ENCODE measurements at places on chromosomes 1 and 21.

DNA sequence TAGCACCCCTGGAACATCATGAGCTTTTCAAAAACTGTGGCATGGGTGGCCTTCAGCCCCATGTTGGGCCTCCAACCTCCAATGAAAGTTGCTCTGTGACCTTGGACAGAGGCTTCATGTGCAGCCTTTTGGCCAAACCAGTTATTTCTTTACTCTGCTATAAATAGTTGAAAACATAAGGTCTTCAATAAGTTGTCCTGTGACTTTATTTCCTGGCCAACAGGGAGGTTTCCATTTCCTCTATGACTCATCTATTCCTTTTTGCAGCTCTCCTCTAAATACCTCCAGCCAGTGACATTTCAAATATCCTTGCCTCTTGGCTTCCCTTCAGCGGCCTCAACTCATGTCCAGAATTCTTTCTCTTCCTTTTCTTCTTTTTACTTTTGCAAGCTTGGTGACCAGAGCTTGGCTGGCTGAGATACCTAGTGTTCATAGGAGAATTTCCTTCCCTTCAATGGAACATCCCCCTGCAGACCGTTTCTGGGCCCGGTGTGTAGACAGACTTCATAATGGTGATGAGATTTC, 22.7 kb upstream of the TRIM67 start:
- no peak for DNase-seq

DNA sequence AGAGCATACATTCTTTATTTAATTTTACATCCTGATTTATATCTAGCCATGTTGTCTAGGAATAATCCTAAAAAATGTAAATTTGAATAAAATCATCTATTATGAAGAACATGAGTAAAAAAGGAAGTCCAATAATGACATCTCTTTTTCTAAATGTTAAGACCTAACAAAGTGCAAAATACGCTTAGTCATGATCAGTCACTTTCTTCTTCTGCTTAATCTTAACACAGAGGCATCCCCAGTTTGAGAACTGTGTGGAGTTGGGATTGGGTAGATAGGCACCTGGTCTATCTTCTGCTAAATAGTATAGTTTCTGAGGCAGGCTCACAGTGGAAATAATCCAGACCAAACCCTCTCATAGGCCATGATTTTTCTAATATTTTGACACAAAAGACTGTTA, 311.7 kb upstream of the LRRC7 start:
- no peak for DNase-seq

DNA sequence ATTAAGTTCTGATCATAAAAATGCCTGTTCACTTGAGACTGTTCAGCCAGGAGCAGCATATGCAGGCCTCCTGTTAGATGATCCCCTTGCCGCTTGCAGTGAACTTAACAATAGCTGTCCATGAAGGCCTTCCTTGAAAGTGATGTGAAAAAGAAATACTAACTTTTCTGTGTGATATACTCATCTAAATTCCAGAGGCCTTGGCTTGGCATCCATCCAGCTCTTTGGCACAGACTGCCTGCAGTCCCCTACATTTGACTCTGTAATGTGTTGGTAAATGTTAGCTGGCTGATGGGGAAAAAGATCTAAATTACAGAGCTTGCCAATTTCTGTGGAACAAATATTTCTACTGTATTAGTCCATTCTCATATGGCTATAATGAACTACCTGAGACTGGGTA, 73.7 kb downstream of the KCNK2 start:
- no peak for DNase-seq

- no peak for DNase-seq
These were observed 267.7 kb downstream of the PTBP2 start for GRCh38 chr1:96989302-96989701.

DNA sequence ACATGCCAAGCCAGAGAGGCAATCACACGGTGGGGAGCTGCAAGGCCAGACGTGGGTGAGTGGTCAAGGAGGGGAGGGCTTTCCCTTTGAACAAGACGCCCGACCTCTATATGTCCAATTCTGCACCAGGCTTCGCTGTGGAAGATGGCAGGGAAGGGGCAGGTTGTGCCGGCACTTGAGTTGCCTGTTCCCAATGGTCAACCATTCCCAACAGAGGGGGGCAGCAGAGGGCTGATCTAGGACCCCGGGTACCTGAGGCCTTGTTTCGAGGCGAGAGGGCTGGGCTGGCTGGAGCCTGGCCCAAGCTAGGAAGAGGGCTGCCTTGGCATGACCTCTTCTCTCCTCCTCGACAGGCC, 64.9 kb downstream of the TMEM53 start:
- peak; percentile 24 for DNase-seq

DNA sequence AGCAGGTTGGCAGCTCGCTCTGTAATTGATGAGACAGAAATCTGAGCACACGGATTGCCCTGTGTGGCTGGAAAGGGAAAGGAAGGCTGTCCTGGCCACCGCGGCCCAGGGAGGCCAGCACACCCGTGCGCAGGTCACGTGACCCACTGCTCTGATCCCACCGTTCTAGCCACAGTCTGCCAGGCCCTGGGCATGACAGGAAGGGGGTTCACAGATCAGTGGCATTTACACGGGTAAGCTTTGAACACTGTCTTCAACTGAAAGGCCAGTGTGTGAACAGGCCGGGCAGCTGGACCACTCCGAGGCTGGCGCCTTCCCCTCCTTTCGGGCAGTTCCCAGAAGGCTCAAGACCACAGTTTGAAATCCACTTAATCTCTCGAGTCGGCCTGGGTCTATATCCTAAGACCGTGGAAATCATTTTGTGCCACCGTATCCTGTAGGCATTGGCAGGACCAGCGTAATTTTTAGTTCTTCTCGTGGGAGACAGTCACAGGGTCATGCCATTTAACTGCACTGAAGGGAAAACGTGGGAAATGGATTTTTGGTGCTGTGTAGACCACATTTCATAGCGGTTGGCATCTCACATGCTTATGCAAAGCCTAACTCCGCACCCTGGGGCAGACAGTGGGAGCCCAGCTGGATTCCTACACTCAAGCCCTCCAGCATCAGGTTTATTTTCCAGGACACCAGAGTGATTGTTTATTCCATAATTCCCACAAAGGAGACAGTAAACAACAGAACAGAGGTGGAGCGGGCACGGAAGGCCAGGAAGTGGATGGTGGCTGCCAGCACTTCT, 3.1 kb upstream of the ADARB1 start:
- DNase-seq: no peak

- no peak for DNase-seq
These were observed 75.1 kb downstream of the PHTF1 start for GRCh38 chr1:113684153-113684541.

DNA sequence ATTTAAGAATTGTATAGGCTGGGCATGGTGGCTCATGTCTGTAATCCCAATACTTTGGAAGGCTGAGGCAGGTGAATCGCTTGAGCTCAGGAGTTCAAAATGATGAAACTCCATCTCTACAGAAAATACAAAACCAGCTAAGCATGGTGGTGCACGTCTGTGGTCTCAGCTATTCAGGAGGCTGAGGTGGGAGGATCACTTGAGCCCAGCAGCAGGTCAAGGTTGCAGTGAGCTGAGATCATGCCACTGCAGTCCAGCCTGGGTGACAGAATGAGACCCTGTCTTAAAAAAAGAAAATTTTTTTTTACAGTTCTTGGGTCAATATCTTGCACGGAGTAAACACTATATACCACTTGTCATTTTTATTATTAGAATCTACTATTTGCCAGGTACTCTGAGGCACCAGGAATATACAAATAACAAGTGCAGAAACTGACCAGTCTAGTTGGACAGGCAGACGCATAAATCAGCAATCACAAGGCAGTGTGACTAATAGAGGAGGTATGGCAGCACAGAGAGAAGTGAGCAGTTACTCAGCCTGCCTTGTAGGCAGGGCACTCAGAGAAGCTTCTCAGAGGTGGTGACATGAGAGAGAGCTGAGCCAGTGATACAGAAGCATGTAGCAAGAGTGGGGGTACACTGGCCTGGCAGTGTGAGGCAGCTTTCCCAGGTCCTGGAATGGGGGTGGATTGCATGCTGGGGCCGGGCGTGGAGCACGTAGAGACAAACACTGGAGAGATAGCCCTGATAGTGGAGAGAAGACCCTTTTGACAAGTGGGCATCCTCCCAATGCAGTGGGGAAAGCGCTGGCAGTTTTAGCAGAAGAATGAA, 8.0 kb downstream of the PHLDA3 start:
- no peak for DNase-seq

- DNase-seq: no peak
These were observed 16.3 kb upstream of the OLFML2B start for GRCh38 chr1:162040001-162040400.

GRCh38 chr1:205980237-205980870, 22.8 kb downstream of the RAB7B start:
- DNase-seq: no peak

- DNase-seq: no peak
These were observed 33.6 kb upstream of the DENND1B start for GRCh38 chr1:197808880-197809279.

DNA sequence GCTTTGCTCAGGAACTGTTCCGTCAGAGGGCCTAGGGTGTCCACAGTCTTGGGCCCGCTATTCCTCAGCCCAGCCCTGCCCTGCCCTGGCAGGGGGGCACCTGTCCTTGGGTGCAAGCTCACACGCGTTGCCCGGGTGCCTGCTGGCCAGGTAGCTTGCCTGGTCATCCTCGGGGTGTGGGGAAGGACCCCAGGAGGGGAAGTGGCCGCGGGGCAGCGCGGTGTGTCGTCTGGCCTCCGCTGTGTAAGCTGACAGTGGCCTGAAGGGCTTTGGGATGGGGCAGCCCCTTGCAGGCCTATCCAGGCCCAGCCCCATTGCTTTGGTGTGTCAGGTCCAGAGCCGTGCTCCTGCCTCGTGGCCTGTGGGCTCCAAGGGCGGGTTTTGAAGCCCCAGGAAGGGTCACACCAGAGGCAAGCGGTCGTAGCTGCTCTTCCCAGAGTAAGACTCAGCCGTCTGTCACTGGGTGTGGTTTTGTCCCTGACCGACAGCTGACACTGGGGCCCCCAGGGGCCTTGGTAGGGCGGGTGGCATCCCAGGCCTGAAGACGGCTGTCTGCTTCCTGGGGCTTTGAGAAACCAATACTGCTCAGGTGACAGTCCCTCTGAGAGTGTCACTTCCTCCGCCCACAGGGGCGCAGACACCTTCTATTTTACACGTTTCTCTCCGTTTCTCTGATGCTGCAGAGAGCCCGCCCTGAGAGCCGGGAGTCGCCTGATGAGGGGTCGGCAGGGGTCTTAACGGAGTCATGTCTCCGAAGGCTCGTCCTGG, 72.1 kb downstream of the SKI start:
- DNase-seq: no peak

- no peak for DNase-seq
These were observed 75.5 kb downstream of the SERINC2 start for GRCh38 chr1:31488528-31488927.

DNA sequence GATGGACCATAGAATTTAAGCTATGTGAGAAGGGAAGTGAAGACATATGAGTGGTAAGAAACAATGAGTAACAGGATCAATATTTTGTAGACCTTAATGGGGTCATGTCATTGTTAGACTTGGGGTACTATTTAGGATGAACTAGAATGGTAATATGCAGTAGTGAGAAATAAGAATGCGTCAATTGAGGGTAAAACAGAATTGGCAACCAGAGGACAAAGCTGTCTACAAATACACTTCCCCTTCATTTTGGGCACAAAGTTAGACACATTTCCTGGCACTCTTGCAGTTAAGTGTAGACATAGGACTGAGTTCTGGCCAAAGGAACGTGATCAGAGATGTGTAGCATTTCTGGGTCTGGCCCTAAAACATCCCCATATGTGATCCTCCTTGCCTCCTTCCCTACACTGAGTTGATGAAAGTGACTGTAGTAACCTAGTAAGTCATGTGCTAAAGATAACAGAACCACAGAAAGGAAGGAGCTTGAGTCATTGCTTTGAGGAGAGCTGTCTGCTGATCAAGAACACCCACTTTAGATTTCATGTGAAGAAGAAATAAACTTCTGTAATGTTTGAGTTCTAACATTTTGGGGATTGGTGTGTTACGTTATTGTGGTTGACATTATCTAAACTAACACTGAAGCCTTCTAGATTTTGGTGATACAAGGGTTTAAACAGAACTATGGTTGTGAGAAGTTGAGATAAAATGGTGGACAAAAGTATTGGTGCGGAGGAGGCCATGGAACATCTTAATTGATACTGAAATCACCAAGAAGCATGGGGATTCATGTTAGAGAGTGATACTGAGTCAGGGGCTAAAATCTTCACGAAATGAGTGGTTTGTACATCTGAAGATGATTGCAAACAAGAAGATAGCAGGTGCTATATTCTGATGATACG, 41.7 kb downstream of the CD55 start:
- no peak for DNase-seq

DNA sequence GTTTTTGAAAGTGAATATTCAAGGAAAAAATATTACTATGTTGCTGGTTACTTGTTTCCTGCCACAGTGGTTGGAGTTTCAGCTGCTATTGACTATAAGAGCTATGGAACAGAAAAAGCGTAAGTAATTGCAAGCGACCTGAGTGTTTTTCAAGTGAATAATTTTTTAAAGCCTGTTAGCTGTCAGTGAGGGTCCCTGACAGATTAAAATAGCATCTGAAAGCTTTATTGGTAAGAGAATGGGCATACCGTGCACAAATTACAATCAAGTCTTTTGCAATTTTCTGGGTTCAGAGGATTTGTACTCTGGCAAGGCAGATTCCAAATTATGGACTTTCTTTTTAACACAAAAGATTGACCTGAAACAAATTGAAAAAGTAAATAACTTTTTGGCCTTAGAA, 169.7 kb downstream of the ADGRL2 start:
- DNase-seq: no peak

DNA sequence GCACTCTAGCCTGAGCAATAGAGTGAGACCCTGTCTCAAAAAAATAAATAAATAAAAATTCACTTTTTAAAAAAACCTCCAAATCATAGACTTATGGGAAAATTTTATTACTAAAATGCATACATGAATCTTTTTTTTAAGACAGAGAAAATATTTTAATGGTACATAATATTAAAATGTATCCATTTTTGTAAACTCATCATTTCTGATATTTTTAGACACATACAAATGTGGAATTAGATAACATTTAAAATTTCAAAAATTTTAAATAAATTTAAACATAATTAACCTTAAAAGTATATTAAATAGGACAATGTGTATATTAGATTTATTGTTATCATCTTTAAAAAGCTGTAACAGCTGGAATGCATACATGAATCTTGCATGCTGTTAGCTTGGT, 33.9 kb downstream of the SMAP2 start:
- DNase-seq: no peak

DNA sequence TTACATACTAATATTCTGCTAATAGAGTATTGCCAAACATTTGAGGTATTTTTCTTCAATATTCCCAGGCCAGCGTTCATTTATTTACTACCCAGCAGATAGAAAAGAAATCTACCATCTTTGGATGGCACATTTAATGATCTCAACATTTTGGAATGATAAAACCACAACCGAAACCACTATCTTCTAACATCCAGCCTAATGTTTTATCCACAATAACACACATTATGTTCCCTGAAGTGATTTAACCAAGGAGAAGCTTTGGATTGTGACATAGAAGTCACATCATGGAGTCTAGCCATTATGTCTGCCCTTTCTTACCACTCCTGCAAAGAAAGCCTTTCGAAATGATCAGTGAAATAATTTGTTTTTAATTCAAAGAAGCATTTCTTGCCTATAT, 497.1 kb upstream of the PLXNA2 start:
- no peak for DNase-seq
